ENCODE measurements at places on chromosomes 4 and X. TPM values are rescaled to one million over a fixed set of nuclear protein-coding genes. Genes with fewer than 3 reads are reported as not detected.

- no peak for DNase-seq
Measured at GRCh38 chr4:10981096-10981495, 296.5 kb upstream of the CLNK start.

FAM47E gene
- 0.08 TPM for polyA plus RNA-seq

ATP8A1 gene
- 0.07 TPM for polyA plus RNA-seq

GRCh38 chrX:18455384-18455783, 30.0 kb downstream of the CDKL5 start:
- no peak for DNase-seq

DNA sequence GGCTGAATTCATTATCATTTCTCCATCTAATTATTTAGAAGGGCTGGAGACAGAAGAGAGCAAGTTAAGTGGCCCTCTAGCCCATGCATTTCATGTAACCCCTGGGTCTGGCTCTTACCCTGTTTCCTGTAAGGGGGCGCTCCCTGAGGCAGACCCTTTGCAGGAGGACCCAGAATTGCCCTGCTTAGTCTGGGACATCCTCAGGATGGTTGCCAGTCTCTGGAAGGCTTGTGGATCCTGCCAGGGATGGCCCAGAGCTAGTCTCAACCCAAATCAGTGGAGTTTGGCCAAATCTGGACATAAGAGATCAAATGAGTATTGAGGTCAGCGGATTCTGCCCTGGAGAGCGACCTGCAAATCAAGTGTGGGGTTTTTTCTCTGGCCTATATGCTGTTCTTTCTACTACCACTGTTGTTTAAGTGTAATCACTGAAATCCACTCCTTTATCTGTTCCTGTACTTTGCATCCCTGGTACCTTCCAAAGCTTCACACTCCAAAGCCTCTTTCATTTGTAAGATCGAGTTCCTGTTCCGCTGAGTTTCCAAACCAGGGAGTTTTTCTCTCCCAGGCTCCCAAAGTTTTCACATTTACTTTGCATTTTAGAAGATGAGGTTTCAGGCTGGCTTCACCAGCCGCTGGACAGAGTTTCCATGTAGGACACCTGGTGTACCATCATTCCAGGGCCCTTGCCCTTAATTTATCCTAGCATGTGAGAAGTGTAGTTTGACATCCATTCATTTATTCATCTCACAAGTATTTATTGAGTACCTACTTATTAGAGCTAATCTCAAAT, 6.3 kb downstream of the KLF3 start:
- DNase-seq = no peak

- DNase-seq = no peak
Measured at GRCh38 chr4:188016754-188017153, 21.2 kb downstream of the ZFP42 start.

PABPC4L gene
- 0.35 TPM for polyA plus RNA-seq

IL13RA1 gene
- polyA plus RNA-seq = 51.1 TPM

NHSL2 gene
- polyA plus RNA-seq = 0.29 TPM
